Fibroblast of villous mesenchyme (primary cell): ENCODE measurements at places on chromosomes 16 and 17.

GRCh38 chr16:14378131-14378551 lies 251.9 kb downstream of the PARN start:
- peak; percentile 83 for DNase-seq

GRCh38 chr17:65589321-65589720 lies 27.9 kb upstream of the AXIN2 start:
- peak; percentile 46 for DNase-seq

- no peak for DNase-seq
Measured at GRCh38 chr16:28592511-28592910, 4.3 kb downstream of the SULT1A2 start.

GRCh38 chr16:79768276-79768970 lies 167.9 kb upstream of the MAF start:
- DNase-seq: no peak

GRCh38 chr17:59845595-59846393 lies 46.9 kb downstream of the TUBD1 start:
- peak; percentile 84 for DNase-seq

DNA sequence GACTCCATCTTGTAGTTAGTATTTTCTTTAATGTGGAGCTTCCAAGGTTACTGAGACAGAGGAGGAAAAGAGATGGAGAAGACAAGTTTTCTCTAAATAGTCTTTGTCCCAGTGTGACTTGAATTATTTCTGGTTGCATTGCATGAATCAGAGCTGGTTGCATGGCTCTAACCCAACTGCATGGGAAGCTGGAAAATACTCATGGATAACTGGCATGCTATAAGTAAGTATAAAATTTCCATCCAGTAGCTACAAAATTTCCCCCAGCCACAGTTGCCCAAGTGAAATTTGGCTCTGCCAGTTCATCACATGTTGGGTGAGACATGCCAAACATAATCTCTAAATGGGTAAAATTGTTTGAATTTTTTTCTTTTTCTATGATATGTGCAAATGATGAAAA lies 1161.5 kb downstream of the CDH11 start:
- DNase-seq: no peak

- no peak for DNase-seq
Measured at GRCh38 chr16:87965417-87965816, 14.2 kb downstream of the BANP start.
